Activated CD4-positive, alpha-beta T cell treated with anti-CD3 and anti-CD28 coated beads, Interleukin-2, amount 50 U/mL, for 48 hours (primary cell): ENCODE measurements at places on chromosomes 1 and 21.

DNA sequence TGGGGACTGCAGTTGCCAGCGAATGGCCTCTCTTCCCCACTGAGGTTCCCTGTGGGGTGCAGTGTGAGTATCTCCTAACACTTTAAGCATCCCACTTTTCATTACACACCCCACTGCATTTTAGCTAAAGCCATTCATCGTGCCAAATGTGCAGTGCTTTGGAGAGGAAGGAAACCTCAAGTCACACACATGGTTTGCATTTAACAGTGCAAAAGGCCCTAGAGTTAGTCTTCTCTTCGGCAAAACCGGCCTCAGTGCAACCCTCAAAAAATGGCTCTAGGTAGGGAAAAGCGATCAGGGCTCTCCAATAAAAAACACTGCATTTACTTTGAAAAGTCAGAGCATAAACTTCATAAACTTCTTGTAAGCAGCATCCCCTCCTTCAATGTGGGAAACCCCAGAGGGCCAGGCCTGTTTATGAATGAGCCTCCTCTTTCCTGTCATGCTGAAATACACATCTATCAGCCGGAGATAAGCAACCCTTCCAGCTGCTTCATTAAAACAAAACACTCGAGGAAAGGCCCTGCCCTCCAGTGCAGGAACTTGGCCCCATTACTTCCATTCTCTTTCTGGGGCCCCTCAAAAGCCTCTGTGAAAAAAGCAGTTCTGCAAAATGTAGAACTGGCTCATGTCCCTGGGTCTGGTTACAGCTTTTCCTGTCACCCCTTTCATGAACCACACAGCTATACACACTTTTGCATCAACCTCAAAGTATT lies 184.0 kb downstream of the CDC7 start:
- no peak for DNase-seq

DNA sequence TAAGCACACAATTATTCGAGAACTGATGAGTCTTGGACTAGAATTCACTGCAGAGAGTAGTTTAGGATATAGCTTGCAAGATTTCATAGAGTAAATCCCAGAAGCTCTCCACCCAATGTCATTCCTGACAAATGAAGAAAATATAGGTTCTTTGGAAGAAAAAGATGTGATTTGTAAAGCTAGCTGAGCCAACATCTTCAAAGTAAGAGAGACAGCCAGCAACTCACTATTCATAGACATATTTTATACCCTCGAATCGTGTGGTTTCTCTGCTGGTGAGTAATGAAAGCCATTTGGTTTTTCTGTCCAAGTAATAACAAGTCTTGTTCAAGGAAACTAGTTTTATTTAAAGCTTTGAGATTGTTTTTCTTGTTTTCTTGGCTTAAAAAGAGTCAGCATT lies 165.7 kb upstream of the SYT6 start:
- no peak for DNase-seq

DNA sequence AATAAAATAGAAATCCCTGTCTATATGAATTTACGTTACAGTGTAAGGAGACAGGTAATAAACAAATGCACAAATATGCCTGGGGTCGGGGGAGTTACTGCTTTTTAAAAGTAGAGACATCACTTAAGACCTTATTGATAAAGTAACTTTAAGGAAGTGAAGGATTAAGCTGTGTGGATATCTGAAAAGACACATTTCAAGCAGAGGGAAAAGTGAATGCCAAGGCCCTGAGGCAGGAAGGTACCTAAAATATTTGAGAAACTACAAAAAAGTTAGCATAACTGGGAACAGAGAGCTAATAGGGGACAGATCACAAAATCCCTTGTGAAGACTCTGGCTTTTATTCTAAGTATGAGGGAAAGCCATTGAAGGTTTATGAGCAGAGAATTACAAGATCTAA lies 41.5 kb downstream of the TUT4 start:
- DNase-seq, result no peak

DNA sequence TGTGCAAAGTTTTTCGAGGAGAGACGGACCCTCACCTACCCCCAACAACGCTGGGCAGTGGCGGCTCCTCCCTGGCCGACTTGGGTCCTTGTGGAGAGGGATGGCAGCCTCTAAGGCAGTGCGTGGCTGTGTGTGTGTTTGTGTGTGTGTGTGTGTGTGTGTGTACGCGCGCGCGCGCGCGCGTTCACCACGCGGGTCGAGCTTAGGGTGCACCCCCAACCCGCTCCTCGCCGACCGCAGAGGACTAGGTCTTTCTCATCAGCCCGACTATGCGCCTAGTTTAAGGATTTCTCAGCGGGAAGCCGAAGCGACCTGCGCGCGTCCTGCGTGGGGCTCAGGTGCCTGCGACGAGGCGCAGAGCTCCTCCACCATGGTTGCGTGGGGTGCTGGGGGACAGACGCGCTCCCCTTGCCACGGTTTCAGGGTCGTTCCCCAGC lies 940 bp downstream of the SOX13 start:
- peak; percentile 20 for DNase-seq

GRCh38 chr1:94795434-94795833 lies 24.7 kb upstream of the SLC44A3 start:
- no peak for DNase-seq

GRCh38 chr1:154379301-154379700 lies 25.8 kb upstream of the IL6R start:
- DNase-seq, result no peak

GRCh38 chr1:185739967-185740366 lies 5.8 kb downstream of the HMCN1 start:
- no peak for DNase-seq

DNA sequence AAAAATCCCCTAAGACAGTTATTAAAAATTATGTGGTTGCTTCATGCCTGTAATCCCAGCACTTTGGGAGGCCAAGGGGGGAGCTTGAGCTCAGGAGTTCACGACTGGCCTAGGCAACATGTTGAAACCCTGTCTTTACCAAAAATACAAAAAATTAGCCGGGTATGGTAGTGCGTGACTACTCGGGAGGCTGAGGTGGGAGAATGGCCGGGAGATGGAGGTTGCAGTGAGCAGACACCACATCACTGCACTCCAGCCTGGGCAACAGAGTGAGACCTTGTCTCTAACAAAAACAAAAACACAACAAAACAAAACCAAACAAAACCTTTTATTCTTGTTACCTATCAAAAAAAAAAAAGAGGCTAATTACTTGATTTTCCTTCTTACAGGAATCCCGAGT lies 2.1 kb downstream of the ELK4 start:
- peak; percentile 16 for DNase-seq

DNA sequence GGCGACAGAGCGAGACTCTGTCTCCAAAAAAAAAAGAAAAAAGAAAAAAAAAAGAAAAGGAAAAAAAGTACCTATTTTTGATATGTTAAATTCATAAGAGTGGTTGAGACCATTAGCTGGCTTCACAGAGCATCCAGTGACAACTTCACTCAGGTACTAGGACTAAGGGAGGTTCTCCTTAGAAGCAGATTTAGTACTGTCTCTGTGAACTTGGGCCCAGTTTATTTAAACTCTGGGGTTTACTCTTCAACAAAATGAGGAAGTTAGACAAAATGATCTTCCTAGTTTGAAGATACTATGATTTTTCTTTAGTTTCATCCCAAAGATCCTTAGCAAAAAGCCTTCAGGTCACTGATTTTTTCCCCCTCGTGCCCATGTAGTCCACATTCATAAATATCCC lies 21.2 kb downstream of the MACO1 start:
- no peak for DNase-seq

- peak; percentile 41 for DNase-seq
These were observed 104.9 kb upstream of the TMPRSS2 start for GRCh38 chr21:41612674-41613532.

GRCh38 chr1:17496419-17496818 lies 43.1 kb upstream of the ARHGEF10L start:
- no peak for DNase-seq

DNA sequence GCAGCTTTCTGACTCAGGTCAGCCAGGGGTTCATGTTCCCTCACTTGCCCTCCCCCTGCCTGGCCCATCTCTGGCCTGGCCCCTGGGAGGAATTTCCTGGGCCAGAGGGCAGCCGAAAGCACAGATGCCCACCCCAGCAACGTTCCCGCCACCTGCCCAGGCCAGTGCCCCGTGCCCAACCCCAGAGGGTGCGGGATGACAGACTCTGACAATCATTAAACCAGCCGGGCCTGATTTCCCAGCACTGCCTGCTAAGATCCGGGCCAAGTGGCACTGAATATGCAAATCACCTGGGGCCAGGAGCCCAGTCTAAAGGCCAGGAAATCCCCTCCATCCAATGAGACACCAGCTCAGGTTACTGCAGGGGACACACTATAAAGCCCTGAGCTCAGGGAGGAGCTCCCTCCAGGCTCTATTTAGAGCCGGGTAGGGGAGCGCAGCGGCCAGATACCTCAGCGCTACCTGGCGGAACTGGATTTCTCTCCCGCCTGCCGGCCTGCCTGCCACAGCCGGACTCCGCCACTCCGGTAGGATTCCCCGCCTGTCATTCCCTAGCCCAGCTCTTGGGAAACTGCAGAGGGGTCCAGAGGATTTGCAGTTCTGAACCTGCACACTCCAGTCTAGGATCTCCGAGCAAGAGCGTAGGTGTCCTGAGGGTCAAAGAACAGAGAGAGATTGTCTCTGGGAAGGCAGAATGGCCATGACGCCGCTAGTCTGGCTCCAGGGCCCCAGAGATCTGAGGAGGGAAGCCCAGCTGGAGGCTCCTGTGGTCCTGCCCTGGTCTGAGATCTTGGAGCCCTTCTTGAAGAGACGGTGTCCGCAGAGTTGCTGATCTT lies at the start of gene ELF3:
Gene ELF3 (plus strand): TSS at position 408 of the 836 bp plus-strand sequence. CDS start 550 bp downstream, outside the sequence.
- no peak for DNase-seq

- no peak for DNase-seq
These were observed 617.5 kb downstream of the KIF26B start for GRCh38 chr1:245772325-245772724.

GRCh38 chr1:89826594-89826993 lies 5.8 kb downstream of the LRRC8D start:
- no peak for DNase-seq

DNA sequence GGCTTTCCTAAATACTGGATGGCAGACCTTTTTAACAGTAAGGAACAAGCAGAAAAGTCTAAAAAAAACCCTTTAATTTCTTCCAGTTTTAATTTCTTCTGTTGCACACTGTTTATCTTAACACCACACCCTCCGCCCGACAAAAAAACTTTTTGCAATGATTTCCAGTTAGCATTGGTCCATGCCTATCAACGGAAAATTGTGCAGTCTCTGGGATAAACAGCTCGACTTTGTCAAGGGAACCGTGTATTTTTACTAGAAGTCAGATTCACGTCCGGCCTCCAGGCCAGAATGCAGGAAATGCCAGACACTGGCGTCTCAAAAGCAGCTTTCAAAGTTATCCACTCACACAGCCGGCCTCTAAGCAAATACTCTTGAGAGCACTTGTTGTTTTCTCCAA lies 378 bp upstream of the NUP210L start:
- DNase-seq, result no peak

- no peak for DNase-seq
These were observed 151.3 kb downstream of the ADGRL4 start for GRCh38 chr1:78855258-78855657.

DNA sequence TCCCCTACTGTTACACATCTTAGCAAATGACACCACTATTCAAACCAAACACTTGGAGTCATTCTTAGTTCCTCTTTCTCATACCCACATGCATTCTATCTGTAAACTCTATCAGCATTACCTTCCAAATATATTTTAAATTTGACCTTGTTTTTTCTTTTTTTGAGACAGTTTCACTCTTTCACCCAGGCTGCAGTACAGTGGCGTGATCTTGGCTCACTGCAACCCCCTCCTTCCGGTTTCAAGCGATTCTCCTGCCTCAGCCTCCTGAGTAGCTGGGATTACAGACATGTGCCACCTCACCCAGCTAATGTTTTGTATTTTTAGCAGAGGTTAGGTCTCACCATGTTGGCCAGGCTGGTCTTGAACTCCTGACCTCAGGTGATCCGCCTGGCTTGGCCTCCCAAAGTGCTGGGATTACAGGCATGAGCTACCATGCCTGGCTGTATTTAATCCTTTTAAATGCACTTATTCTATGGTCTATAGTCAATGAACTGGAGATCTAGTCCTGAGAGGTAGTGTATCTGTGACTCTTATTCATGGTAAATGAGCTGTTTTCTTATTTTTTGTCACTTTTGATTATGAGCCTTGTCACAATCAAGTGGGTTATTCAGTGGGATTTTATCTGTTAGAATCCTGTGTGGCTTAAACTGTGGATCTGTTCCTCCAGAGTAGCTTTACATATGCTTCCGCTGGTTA lies 73.1 kb downstream of the GATAD2B start:
- peak; percentile 40 for DNase-seq

DNA sequence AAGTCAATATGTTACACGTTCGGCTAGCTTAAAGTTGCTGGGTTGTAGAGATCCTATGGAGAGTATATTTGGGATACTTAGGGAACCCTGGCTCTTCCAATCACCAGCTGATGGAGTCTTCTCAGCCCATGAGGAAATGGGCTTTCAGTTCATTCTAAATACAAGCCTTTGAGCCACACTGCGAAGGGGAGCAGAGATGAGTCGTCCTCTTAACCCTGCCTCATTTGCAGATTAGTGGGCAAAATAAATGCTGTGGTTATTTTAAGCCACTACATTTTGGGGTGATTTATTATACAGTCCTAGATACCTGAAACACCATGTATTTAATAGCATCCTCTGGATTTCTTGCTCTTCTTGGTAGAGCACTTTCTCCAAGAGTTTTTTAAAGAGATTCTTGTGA lies 19.0 kb upstream of the VCAM1 start:
- DNase-seq, result no peak

DNA sequence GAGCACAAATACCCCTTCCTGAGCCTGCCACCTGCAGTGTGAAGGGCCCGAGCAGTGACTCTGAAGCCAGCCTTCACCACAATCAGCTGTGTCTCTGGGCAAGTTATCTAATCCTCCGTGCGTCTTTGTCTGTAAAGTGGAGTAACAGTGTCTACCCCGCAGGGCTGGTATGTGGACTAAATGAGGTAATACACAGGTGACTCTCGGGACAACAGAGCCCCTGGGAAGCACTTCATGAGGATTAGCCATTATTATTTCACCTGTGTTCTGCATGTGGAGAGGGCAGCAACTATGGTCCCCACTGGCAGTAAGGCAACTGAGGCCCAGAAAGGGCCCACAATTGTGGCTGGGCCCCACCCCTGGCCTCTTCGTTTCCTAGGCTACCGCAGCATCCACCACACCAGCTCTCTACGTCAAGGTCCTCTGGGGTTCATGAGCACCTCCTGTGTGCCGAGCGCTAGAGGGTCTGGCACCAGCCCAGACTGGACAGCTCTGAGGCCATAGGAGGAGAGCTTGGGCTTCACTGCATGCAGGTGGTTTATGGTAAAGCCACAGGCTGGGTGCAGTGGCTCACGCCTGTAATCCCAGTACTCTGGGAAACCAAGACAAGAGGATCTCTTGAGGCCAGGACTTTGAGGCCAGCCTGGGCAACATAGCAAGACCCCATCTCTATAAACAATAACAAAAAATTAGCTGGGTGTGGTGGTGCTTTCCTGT lies 41.3 kb upstream of the LRP8 start:
- DNase-seq, result no peak

GRCh38 chr1:114075546-114076242 lies 78.0 kb downstream of the SYT6 start:
- no peak for DNase-seq
